ENCODE measurements at places on chromosomes 6 and 20.
A peak's percentile ranks its signal among the peaks of the same experiment; 100 is the strongest.

GRCh38 chr20:58906894-58907293 lies 54.4 kb downstream of the GNAS start:
- DNase-seq: no peak

- DNase-seq: no peak
These were observed 45.8 kb upstream of the VSTM2L start for GRCh38 chr20:37856932-37857660.

GRCh38 chr6:7440476-7440875 lies 50.9 kb downstream of the RIOK1 start:
- DNase-seq: no peak

- no peak for DNase-seq
These were observed 40.7 kb downstream of the MAP3K5 start for GRCh38 chr6:136751522-136751956.

DNA sequence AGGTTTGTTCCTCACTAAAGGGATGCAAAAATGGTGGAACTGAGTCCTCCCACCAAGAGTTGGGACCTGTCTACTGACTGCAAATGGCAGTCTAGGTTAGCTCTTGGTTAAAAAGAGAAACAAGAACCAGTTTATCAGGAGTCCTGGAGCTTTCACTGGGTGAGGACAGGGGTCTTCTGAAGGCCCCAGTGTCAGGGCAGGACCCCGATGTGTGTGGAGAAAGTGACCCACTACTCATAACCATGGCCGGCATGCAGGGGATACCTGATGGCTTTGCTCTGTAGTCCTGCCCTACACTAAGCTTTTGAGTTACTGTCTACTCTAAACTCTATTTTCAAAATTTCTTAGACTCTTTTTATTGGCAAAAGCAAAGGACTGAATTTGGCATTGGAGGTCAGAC lies 220.5 kb downstream of the ANKRD60 start:
- DNase-seq: peak; percentile 4

DNA sequence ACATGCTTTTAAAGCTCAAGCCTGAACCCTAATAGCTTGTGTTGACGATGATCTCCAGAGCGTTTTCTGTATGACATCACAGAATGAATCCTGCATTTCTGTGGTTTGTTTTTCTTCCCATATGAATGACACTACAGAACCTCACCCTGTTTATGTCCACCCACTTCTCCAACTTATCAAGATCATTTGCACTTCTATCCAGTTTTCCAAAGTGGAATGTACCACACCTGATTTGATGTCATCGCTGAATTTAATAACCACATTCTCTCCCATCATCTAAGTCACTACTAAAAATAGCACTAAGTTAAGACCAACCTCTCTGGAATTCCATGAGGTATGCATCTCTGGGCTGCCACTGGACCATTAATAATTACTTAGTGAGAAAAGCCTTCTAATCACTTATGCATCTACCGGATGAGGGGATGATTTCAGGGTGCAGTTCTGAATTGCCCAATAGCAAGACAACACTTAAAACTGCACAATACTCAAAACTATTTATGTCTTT lies 33.3 kb upstream of the CITED2 start:
- no peak for DNase-seq

- peak; percentile 86 for DNase-seq
These were observed 44.1 kb downstream of the NHSL1 start for GRCh38 chr6:138454981-138455706.

- DNase-seq: no peak
These were observed 28.5 kb upstream of the CCR6 start for GRCh38 chr6:167094436-167094819.

DNA sequence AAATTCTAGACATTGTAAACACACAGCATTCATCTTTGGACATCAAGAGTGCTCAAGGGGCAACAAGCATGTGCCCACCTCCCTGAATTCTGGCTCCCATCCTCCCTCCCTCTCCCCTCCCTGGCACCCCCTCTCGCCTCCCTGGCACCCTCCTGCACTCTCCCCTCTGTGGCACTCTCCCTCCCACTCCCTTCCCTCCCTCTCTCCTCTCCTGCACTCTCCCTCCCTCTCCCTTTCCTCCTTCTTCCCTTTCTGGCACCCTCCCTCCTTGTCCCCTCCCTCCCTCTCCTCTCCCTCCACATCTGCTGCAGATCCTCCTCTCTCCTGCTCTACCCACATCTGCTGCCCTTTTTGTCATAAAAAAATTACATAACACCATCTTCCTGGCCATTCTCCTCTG lies 113.0 kb upstream of the SLC22A23 start:
- DNase-seq: no peak

GRCh38 chr6:157788180-157788579 lies 34.9 kb upstream of the SNX9 start:
- no peak for DNase-seq

DNA sequence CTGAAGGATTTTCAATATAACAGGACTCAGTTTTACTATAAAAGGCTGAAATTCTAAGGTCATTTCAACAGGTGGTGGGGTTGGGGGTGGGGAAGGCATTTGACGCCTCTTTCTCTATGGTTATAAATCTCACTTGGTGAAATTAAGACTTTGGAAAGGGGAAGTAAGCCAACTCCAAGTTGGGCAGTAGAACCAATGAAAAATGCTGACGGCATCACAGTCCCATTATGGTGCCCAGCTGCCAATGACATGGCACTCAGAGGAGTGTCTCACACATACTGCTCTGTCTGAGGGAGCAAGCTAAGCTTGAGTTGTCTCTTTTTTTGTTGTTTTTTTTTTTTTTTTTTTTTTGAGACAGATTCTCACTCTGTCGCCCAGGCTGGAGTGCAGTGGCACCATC lies 4.7 kb downstream of the SLC16A10 start:
- no peak for DNase-seq

Measured in activated effector memory CD4-positive, alpha-beta T cell treated with anti-CD3 and anti-CD28 coated beads, Interleukin-2, amount 50 U/mL, for 16 hours (primary cell).